H9 (cell line): ENCODE measurements at places on chromosomes 12 and 14. TPM values are rescaled to one million over a fixed set of nuclear protein-coding genes. Genes with fewer than 3 reads are reported as not detected.

- no peak for DNase-seq
These were observed 105.8 kb downstream of the KCNC2 start for GRCh38 chr12:75103822-75104221.

- no peak for DNase-seq
These were observed 57.9 kb downstream of the PDE3A start for GRCh38 chr12:20426191-20426590.

DNA sequence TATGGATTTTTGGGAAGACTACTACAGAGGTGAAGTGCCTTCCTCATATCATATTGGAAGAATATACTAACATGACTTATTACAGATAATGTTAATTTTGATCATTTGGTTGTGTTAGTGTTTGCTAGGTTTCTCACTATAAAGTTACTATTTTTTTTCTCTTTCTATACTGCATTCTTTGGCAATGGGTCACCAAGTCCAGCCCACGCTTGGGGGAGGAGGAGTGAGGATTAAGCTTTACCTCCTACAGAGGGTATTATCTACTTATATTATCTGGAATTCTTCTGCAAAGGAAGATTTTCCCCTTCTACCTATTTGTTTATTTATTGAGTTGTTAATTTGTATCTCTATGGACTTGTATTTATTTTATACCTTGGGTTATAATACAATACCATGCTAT lies 31.5 kb downstream of the SCN8A start:
- DNase-seq: no peak

DNA sequence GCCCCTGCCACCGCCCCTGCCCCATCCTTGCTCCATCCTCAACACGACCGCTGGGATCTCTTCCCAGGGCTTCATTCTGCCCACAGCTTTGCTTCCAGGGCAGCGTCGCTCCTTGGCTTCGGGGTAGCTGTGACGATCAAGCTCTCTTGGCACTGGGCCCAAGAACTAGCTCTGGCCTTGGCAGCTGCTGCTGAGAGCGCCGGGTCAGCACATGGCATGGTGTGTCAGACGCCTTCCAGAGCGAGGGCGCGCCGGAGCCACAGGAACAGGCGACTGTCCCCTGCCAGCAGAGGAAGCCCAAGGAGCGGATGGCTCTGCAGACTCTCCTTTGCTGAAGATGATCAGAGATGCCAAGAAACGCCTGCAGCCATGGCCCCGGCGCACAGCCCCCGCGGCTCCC lies 15.9 kb downstream of the RAB35 start:
- DNase-seq: no peak

DNA sequence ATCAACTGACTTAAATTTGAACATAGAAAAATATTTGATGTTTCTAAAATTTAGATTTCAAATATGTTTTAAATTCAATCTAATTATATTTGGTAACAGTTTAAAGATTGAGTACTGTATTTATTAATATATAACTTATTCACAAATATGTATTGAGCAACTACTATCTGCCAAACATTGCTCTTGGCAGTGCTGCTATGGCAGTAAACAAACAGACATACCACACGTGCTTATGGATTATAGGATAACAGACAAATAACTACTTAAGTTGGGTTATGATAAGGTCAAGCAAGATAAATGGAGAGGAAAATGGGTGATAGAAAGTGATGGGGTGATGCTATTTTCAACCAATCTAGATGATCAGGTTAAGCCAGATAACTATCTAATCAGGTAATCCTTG lies 538.1 kb downstream of the C12orf50 start:
- no peak for DNase-seq

GRCh38 chr12:162467-163307 lies 51.3 kb downstream of the SLC6A12 start:
- DNase-seq: peak; percentile 79

The CLEC9A gene
- not detected in 2 replicates for total RNA-seq

GRCh38 chr12:105358789-105359188 lies 28.3 kb downstream of the C12orf75 start:
- DNase-seq: no peak

DNA sequence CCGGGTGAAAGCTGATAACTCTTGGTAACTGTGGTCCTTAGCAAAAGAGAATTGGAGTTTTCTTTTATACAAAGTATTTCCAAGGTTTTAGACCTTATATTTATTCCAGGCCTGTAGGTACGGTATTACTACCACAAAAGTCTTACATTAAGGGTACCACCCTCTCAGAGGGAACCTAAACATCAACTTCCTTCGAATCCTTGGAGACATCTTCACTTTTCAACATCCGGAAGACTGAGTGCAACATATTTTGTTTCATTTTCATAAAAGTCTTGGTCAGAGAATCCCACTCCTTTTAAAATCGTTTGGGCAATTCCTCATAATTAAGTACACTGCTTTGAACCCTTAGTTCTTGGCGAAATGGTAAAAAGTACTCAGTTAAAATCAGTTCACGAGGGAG lies 1.2 kb downstream of the CNOT2 start:
- no peak for DNase-seq

The SLC25A47 gene
- 0.13 TPM in 1 of 2 replicates, not detected in the other for total RNA-seq

GRCh38 chr14:81315341-81315740 lies 84.8 kb downstream of the STON2 start:
- DNase-seq: peak; percentile 79

DNA sequence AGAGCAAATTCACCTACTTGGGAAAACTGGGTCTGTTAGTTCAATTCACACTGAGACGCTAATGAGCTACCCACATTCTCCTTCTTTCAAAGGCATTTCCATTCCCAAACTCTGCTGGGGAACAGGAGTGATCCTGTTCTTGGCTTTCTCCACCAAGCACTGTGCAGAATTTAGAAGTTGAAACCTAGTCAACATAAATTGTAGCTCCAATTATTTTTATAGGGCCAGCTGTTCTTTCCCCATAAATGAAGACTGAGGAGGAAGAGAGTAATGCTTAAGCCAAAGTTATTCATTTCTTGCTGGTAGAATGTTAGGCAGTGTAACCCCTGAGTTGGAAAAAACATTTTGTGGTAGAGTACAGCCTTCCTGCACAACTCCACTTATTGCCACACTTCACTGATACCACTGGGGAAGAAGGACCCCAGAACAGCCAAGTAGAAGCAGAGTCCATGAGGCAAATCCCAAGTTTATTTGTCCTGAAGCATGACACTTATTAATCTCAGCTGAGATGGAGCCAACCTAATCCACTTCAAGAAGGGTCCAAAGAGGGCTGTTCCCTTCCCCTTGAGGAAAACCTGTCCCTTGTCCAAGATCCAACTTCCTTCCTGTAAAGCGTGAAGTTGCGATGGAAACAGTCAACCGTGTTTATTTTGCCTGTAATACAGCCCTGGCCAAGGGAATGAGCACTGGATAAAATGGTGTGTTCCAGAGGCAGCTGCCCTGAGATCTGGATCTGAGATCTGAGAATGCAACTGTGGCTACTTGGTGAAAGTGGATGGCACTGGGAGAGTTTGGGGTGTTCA lies 151.8 kb downstream of the TBX5 start:
- DNase-seq: no peak
